ENCODE measurements at places on chromosomes 2 and 18.

- no peak for DNase-seq
These were observed 133.1 kb downstream of the NEDD4L start for GRCh38 chr18:58177004-58177717.

DNA sequence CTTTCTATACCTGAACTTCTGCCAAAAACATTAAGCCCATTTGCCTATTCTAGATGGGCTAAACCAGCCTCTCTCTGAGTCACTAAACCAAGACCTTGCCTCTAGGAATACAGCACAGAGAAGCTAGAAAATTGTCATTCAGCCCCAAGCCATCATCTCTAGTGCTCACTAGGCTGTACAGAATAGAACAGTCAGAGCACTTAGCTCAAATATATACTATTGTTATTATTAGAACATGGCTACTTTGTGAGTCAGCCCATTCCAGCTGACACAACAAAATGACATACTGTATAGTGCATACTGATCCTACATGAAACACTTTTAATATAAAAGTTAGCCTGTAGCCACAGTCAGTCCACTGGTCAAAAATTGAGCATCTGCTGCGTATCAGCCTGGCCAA lies 418.8 kb downstream of the NRXN1 start:
- no peak for DNase-seq

- DNase-seq, result no peak
These were observed 3.7 kb downstream of the RIOK3 start for GRCh38 chr18:23456835-23457234.

DNA sequence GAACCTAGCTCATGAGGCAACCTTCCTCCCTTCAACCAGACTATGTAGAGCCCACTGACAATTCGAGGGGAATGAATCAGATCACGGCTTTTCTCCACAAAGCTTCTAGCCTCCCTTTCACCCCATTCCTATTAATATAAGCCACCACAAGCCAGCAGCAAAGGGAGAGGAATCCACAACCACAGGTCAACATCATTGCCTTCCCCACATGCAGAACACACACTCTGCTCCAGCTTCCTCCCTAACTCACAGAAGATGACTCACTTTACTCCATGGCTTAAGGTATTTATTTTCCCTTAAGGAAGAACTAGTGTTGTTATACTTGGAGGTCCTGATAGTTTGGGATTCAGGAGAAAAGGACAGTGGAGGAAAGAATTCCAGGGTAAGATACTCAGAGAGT lies 272.2 kb downstream of the C1D start:
- no peak for DNase-seq

DNA sequence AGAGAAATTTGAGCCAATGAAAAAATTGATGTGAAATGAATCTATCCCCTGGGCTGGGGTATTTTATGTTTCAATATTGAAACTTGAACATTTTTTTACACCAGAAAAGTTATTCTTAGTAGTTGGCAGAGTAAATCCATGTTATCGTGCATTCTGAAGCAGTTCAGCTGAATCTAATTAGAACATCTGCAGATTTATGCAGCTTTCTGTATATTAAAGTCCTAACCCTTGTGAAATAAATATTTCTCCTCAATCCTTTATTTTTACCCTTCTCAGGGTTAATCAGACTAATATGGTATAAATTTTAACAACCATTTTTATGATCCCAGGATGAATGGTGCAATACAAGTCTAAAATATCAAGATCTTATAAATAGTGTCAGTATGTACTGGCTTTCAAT lies 69.5 kb downstream of the CDH20 start:
- DNase-seq, result no peak

DNA sequence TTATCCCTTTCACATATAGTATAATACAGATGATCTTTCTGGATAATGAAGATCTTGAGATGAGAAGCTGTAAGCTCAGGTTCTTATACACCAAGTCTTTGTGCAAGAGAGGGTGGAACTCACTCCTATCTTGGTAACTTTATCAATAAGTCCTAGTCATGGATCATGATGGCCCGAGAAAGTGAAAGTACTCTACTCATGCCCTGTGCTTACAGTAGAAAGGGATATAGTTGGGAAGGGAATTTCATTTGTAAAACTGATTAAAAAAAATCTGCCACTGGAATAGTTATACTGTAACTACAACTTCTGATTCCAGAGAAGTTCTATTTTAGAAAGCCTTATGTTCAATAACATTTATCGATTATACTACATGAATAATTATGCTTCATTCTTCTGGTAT lies 51.8 kb downstream of the MYO3B start:
- DNase-seq, result no peak

GRCh38 chr2:178506524-178506923 lies 26.3 kb downstream of the PLEKHA3 start:
- DNase-seq, result no peak

- no peak for DNase-seq
These were observed 128.7 kb upstream of the L3MBTL4 start for GRCh38 chr18:6543330-6543908.

DNA sequence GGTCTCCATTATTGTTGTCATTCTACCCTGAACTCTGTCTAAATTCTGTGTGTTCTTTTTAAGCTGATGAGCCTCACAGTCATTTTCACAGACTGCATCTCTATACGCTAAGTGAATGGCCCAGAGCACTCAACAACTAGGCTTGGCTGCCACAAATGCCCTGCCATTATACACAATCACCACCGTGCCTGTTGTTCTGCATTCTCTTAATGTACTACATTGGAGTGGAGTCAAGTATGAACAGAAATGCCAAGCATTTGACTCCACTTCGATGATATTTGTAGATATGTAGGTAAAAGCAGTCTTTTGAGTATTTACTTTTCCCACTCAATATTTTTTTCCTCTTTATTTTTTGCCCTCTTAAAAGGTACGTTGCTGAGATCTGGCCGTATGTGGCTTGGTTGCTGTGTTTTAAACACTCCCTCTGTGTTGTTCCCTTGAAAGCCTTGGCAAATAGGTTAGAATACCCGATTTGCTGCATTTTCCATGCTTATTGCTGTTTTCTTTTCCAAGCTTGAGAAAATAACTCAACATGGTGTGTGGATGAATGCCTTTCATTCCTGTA lies 36.2 kb upstream of the TMEFF2 start:
- DNase-seq, result no peak

DNA sequence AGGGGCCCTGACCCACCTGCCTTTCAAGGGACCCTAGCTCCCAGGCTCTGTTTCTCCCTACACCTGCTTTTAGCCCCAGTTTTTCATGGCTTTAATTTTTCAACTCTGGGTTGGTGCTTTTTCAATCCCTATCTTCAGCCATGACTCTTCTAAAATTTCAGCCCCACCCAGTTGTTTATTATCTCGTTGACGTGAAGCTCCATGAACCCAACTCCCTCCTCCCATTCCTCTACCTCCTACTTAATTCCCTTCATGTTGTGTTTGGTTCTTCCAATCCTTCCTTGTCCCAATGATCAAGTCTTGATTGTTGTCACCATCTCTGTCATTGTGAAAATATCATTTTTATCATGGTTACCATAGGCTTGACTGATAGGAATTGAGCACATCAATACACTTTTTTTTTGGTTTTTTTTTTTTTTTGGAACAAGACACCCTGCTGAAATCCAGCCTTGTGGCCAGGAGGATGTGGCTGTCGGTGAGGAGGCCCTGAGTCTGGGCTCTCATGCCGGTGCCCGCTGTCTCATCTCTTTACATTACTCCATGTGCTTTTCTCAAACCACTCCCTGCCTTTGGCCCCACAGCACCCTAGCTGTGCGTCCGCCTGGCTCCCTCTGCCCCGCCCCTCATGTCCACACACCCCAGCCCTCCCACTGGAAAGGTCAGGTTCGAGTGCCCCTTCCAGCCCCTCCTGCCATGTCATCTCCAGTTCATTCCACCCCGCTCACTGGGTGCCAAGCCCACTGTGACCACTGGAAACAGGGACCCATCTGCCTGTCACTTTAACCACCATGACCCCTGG lies 39.3 kb downstream of the NAPG start:
- DNase-seq, result no peak

DNA sequence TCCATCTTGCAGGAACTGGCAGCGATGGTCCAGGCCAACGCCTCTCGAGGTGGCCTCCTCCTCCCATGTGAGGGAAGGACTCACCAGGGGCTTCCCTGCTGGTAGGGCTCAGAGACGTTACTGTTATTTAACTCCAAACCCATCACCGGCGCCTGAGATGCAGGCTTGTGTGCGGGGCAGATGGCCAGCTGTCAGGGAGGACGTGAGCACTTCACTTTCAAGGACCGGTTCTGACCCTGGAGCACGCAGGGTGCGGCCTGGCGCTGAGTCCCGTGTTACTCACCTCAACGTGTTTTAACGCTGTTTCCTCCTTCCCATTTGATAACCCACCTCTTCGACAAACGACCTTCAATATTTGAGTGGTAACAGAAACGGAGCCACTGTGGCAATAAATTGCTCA lies 350.2 kb downstream of the ZNF516 start:
- no peak for DNase-seq

DNA sequence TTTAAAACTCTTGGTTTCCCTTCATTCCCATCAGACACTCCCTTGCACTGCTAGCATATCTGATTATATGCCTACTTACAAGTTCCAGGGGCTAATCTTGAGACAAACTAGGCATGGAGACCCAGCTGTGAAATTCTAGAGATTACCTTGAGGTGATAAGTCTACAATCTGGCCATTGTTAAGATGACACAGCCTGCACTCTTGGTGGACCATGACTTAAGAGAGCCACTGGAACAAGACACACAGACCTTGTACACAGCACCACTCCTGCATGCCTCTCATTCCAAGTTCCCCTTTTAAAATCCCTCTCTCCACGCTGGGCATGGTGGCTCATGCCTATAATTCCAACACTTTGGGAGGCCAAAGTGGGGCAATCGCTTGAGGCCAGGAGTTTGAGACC lies 387.2 kb upstream of the DCC start:
- DNase-seq, result no peak

- DNase-seq, result no peak
These were observed 1.4 kb upstream of the SP5 start for GRCh38 chr2:170713543-170714380.

- DNase-seq, result no peak
These were observed 91.7 kb upstream of the TFCP2L1 start for GRCh38 chr2:121376535-121377250.

DNA sequence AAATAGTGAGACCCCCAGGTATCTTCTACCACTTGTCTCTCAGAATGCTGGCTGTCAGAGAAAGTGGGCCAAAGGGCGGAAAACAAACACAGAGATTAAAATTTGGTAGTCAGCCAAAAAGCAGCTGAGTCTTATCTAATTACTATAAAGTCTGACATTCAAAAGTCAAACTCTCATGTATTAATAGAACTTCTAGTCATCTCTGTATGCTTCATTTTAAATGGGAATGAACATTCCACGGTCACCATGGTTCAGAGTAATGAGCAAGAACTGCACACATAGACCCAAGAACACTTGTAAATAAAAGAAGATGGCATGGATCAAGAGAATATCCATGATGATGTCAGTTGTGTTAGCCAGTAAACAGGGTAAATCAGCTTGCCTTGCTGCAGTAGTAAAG lies 1267.0 kb upstream of the CHAC2 start:
- no peak for DNase-seq

DNA sequence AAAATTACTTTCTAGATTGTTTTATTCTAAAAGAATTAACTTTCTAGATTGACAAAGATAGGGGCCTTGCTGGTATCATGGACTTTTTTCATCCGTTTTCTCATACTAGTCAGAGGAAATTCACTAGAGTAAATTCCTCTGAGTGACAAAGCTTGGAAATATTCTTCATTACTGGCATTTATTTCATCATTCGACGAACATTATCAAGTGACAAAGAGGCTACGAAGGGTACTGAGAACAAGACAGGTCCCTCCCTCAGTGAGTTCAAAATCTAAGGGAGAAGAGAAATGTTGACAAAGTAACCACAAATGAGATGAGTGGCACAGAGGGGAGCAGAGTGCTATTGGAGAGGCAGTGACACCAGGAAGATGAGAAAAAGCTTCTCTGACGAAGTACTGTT lies 4.3 kb downstream of the EPG5 start:
- DNase-seq, result no peak

DNA sequence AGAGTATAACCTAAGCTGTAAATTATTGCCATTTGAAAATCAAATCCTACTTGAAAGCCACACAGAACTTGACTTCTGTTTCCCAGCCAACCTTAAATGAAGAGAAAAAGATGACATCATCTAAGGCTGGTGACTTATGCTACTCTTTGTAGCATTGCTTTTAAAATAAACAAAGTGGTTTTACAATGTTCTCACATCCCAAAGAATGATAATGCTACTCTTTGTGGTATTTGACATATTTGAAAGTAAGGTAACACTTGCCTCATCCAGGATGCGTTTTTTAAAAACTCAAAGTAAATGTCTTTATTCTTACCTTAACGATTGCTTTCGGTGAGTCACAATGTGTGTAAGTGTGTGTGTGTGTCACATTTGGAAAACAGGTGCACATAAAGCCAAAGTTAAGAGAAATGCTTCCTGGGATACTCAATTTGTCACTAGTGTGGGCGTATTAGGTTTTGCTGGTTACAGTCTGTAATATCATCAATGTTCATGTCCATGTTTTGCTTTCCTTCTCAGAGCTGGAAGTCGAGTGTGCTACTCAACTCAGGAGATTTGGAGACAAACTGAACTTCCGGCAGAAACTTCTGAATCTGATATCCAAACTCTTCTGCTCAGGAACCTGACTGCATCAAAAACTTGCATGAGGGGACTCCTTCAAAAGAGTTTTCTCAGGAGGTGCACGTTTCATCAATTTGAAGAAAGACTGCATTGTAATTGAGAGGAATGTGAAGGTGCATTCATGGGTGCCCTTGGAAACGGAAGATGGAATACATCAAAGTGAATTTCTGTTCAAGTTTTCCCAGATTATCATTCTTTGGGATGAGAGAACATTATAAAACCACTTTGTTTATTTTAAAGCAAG lies 2.6 kb downstream of the PMAIP1 start:
- DNase-seq, result no peak

GRCh38 chr2:26243470-26244308 lies 743 bp downstream of the HADHA start:
- no peak for DNase-seq

GRCh38 chr18:60804415-60804814 lies 431.8 kb upstream of the MC4R start:
- DNase-seq, result no peak

DNA sequence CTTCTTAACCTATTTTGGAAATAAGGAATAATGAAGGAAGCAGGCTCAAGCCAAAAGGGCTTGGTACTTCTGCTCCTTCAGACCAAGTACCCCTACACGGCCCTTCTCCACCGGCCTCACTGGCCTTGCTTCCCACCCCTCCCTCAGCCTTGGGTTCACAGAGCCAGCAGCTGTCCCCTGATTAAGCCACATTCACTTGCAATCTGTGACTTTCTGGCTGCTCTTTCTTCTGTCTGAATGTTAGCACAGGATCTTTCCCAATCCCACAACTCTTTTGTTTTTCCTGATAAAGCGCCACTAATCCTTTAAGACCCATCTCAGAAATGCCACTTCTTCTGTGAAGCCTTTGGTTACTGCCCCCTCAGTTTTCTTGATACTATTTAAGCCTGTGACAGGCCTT lies 52.4 kb downstream of the REEP1 start:
- DNase-seq, result no peak

All from stimulated activated CD4-positive, alpha-beta T cell treated with anti-CD3 and anti-CD28 coated beads, Interleukin-1b, Interleukin-23, amount 100 ng/mL, for 1 hour (primary cell).